Hypothalamus (tissue), 51 donors: ENCODE measurements at places on chromosomes 3 and 15.

DNA sequence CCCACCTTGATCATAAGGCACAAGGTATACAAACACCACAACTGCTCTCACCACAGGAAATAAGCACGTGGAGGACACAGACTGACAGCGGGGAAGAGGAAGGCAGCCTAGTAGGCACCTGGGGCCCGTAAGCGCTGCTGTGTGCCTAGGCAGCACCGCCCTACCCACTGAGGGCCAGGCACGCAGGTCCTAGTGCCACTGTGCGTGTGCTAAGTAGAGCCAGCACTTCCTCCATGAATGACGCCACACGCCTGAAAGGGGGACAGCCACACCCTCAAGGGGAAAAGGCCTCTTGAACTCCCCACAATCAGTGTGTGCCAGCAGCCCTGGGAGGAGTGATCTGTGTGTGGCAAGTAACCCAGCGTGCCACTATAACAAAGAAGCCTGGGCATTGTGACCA lies 73.0 kb downstream of the ATP1B3 start:
- DNase-seq: no peak

DNA sequence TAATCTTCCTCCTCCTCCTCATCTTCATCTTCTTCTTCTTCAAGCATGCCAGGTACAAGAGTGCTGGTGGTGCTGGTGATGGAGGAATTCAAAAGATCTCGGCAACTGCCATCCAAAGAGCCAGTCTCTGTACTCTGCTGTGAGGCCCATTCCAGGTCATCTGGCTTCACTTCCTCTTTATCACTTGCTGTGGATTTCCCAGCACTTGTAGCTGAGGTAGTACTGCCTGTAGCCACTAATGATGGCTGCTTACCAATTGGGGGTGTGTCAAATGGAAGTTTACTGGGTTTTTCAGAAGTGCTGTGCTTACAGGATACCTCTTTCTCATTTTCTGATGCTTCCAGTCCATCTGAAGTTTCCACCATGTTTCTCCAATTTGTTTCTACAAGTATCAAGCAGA lies 28.8 kb upstream of the SHC4 start:
- DNase-seq: no peak

- no peak for DNase-seq
Observed at GRCh38 chr3:13966302-13966701, 86.4 kb upstream of the WNT7A start.

DNA sequence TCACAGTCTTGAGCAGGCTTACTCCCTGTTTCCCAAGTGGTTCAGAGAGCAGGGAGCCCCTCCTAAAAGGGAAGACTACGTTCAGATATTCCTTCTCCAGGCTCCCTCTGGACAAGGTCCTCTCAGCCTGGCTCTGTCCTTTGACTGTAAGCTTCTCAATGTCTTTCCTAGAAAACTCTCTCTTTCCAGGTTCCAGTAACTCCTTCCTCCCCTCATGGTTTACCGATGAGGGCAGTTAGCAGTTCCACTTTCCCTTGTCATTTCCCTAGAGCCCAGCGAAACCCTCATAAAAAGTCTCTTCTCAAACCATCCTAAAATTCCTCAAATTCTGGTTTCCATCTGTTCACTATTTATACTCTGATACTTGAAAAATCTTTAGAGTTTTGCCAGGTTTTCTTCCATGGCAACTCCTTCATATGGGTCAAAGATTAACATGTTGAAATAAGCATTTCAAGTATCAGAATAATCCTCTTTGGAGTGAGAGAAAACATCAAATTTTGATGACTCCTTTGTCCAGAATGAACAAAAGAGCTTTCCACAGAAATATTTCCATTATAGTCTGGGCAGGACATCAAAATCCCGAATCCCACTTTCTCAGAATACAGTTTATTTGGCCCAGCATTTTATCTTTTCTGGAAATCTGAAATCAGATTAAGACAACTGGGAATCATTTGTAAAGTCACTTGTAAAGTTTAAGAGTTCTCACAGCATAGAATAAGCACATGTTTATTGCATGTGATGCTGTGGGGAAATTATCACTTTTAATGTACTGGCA lies 599.4 kb downstream of the UNC13C start:
- no peak for DNase-seq

DNA sequence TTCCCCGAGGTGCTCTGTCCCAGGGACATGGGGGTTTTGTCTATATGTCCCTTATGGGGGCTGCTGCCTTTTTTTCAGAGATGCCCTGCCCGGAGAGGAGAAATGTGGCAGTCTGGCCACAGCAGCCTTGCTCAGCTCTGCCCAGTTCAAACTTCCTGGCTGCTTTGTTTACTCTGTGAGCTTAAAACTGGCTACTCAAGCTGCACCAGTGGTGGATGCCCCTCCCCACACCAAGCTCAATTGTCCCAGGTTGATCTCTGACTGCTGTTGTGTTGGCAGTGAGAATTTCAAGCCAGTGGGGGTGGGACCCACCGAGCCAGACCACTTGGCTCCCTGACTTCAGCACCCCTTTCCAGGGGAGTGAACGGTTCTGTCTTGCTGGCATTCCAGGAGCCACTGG lies 188.9 kb downstream of the STXBP5L start:
- DNase-seq: no peak

GRCh38 chr15:29102911-29103823 lies 166.5 kb downstream of the NSMCE3 start:
- DNase-seq: no peak

DNA sequence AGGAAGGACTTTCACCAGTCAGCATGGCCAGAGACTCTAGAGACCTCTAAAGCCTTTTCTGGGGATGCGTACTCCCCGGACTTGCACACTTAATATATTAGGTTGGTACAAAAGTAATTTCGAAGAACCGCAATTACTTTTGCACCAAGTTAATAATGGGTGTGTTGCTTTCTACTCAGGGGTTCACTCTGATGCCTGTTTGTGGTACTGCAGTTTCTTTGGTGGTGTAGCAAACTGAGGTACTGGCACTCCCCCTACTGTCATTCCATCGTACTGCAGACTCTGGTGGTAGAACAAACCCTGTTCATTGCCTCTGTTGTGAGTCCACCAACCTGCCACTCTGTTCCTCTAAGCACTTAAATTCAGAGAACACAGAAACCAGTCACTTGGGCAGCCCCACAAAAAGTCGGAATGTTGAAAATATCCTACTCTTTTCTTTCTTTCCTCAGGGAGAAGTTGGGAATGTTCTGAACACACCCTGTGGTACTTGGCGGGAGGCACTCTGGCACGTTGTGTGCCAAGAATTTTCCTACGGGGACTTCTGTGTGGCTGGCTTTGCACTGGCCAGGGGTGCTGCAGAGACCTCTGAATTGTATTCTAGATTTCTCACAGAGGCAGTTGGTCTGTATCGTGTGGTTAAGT lies 46.3 kb downstream of the GABRG3 start:
- peak; percentile 7 for DNase-seq

DNA sequence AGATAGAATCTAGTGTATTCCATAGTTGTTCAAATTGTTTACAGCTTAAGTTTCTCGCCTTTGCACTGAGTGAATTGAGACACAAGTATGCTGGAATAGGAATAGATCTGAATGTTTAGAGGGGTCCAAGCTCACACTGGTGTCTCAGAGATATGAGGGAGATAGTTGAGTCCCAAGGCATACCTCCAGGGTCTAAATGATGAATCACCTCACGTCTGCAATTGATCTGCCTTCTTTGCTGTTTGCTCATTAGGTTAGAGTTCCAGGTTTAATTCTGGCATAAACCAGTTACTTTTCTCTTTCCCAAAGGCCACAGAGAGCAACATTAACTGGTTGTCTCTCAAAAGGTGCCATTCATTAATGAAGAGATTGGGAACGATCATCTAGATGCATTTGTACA lies 106.3 kb upstream of the MME start:
- no peak for DNase-seq
